Anterior cingulate cortex (tissue), 58 donors: ENCODE measurements at places on chromosomes 16 and 17.

DNA sequence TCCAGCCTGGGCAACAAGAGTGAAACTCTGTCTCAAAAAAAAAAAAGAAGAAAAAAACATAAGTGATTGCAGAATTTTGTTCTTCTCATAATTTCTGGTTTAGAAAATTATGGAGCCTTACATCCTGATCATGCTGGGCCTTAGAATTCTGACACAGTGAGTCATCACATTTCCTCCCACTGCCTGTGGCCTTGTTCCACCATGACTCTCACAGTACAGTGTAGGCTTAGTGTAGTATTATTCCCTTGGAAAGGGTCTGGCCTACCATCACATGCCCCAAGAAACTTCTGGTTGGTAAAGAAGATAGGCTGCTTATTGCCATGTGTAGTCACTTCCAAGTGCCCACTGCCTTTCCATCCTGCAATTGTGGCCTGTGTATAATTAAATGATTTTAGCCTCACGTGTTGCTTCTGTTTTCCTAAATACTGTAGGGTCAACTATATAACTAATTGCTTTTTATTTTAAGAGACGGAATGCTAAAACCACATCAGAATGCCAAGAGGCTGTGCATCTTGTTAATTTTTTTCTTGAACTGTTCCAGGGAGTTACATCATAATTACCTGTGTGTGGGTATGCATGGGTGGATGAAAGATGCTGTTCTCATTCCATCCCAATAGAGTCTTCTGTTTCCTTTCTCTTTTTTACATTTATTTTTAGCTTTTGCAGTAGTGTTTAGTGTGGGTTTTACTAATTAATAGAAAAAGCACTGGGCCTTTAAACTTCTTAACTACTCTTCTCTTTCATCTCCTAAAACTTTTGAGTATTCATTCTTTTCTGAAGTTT, 25.9 kb downstream of the OGFOD1 start:
- DNase-seq: no peak

- DNase-seq: no peak
Observed at GRCh38 chr16:12501707-12502457, 301.8 kb downstream of the CPPED1 start.

GRCh38 chr16:84673561-84673960, 25.2 kb downstream of the KLHL36 start:
- DNase-seq: no peak

DNA sequence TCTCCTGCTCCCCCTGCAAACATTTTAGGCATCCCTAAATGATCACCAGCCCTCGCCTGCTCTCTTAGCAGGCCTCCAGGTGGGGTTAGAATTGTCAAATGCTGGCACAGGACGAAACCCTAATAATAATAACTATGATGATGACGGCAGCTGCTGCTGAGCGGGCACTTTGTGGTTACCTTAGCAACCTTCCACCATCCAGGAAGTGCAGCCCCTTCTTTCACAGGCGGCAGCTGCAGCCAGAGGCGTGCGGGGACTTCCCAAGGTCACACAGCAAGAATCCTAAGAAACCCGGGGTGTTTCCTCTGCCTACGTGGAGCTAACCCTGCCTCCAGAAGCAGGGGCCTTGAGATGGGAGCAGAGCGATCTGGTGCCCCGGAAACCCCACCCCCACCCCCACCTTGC, 22.4 kb upstream of the EIF1 start:
- no peak for DNase-seq

DNA sequence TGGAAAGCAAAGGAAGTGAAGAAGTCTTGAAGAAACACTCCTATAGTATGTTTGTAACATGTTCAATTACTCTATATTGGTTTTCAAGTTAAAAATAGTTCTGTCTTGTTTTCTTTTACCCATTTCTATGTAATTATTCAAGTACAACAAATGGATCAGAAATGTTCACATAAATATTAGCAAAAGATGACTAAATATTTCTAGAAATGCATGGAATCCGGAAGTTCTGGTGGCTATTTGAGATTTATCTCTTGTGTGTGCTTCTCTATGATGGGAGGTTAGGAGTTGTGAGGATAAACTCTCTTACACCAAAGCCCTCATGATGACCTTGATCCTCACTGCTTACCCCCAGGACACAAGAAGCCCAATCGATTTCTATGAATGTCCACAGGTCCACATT, 237.5 kb downstream of the CDH8 start:
- DNase-seq: no peak
